ENCODE measurements at places on chromosomes 5 and 9.

- no peak for DNase-seq
These were observed 157.3 kb downstream of the CYLC2 start for GRCh38 chr9:103152473-103152872.

DNA sequence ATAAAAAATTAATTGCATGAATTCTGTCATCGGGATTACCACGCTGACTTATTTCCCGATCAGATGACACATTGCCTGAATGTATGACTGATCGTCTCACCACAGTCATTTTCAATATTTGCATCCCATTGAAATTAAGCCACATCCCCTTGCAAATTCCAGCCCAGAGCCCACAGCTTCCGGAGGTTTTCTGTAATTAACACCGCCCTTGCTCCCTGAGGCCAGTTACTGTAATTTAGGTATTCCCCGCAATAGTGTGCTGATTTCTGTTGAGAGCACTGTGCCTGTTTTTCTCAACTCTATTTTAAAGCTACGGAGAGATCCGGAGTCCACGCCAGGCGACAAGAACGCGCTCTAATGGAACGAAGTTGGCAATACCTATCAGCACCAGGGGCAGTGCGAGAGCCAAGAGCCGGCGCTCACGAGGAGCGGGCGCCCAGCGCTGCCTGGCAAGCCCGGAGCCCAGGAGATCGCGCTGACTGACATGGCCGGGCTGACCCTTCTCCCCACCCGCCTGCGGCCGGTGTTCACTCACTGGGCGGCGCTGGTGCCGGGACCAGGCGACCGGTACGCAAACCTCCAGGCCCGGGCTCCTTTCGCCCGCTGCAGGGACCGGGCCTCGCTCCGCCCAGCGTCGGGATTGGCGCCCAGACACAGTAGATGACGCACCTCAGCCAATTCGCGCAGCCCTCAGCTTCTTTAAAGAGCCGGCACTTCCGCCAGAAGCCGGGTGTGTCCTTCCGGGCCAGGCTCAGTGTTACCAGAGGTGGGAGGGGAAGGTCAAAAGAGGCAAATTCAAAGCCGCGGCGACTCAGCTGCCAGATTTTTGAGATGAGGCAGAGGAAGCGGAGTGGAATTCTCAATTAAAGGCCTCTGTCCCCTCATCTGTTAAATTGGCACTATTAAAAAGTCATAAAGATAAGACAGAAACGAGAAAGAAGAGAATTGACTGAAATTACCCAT is at the start of gene PLGRKT:
TSS of gene PLGRKT (minus strand) at position 672 of the 963 bp plus-strand sequence. CDS start 5,948 bp downstream, outside the sequence.
- peak; percentile 94 for DNase-seq

- DNase-seq, result no peak
These were observed 174.0 kb downstream of the HMHB1 start for GRCh38 chr5:143985832-143986515.

GRCh38 chr5:95799191-95799835 is 23.2 kb downstream of the GLRX start:
- no peak for DNase-seq

GRCh38 chr5:79846198-79846521 is 144.9 kb downstream of the MTX3 start:
- DNase-seq, result no peak

DNA sequence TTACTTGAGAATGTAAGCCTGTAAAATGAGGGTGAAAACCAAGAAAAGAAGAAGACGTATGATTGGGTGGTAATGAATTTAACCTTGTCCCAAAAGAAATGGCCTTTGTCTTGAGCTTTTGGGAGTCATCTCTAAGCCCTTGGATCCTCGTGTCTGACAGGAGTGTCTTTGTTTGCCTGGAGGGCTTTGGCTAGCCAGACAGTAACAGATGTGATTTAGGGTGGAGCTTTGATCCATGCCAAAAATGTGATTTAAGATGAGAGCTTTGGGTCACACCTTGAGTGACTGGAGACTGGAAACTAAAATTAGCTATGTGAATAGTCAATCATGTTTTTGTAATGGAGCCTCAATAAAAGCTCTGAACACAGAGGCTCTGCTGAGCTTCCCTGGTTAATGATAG is 25.9 kb upstream of the ZFAND5 start:
- DNase-seq, result no peak

GRCh38 chr5:138610918-138611677 is 35.9 kb upstream of the HSPA9 start:
- DNase-seq, result peak; percentile 77

GRCh38 chr9:101578378-101578777 is 16.4 kb downstream of the PPP3R2 start:
- no peak for DNase-seq

- no peak for DNase-seq
These were observed 127.9 kb downstream of the PALM2AKAP2 start for GRCh38 chr9:109907810-109908458.

- DNase-seq, result peak; percentile 40
These were observed 48.2 kb downstream of the DAB2IP start for GRCh38 chr9:121699571-121700164.

GRCh38 chr5:74579215-74579614 is 61.3 kb downstream of the ENC1 start:
- no peak for DNase-seq

DNA sequence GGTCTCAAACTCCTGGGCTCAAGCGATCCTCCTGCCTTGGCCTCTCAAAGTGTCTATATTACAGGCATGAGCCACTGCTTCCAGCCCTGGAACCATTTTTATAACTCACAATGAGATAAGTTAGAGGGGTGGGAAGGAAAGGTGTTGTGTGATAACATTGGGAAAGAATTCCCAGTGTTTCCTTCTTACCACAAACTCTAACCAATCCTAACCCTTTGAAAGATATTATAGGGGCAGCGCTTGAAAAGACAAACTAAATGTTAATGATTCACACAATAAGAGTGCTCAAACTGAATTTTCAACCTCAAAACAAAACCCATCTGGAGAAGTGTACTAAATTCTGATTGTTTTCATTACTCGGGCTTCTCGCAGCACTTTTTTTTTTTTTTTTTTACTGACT is 109.7 kb downstream of the TSSK1B start:
- DNase-seq, result no peak

- DNase-seq, result no peak
These were observed 6.1 kb upstream of the CSF2 start for GRCh38 chr5:132067451-132067850.

- no peak for DNase-seq
These were observed 75.9 kb downstream of the NFIB start for GRCh38 chr9:14238079-14238478.

GRCh38 chr9:91302831-91303230 is 58.9 kb downstream of the AUH start:
- DNase-seq, result no peak

DNA sequence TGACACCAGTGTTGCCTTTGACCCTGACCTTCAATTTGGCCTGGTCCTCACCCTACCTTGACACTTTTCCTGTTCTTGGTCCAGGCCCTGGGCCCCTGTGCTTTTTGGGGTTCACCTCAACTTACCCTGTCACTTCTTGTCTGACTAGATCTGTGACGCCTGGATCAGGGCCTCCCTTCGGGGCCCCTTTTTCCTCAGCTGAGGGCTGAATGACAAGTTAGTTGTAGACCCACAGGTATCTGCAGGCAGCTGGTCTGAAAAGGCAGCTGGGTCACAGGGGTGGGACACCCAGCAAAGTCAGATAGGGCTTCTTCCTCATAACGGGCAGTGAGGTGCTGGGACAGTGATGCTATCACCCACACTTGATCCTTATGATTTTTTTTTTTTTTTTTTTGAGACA is 10.0 kb upstream of the MYORG start:
- DNase-seq, result no peak

- no peak for DNase-seq
These were observed 12.8 kb downstream of the XRCC4 start for GRCh38 chr5:83090169-83090568.

- DNase-seq, result no peak
These were observed 143.7 kb upstream of the SMIM23 start for GRCh38 chr5:171641891-171642290.

GRCh38 chr5:153636670-153637451 is 146.4 kb downstream of the GRIA1 start:
- no peak for DNase-seq

DNA sequence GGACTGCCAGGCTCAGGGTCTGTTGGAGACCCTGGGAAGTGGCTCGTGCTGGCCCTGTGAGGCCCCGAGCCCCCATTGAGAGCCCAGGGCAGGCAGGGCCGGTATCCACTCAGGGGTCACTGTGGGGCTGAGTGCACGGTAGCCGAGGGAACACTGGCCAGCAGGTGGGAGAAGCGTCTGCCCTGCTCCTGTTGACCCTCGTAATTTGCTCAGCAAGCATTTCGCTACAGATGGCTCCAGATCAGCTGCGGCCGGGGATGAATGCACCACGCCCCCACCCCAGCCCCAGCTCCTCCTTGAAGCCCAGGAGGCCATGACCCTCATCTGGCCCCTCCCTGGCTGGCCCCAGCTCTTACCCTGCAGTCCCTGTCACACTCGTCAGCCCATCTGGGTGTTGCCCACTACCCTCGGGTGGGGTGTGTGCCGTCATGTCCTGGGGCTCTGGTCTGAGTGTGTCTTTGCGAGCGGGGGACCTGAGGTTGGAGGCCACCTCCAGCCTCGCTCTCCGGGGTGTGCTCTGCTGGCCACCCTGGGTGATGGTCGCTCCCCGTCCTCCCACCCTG is 6.1 kb upstream of the NRARP start:
- DNase-seq, result no peak

GRCh38 chr9:82882748-82883147 is 180.2 kb downstream of the RASEF start:
- no peak for DNase-seq

DNA sequence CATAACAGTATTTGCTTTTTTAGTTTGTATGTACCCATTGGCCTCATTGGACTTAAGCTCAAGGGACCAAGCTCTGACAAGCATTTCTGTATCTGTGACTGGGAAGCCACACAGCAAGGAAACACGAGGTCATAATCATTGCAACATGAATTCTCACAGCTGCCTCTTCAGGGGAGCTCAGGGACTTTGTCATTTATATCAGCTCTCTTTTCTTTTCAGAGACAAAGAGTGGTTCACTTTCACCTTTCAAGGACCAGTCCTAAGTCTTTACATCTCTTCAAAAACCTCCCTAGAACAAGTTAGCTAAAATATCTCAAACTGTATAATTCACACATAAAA is 58.6 kb downstream of the ADAMTS12 start:
- DNase-seq, result no peak

DNA sequence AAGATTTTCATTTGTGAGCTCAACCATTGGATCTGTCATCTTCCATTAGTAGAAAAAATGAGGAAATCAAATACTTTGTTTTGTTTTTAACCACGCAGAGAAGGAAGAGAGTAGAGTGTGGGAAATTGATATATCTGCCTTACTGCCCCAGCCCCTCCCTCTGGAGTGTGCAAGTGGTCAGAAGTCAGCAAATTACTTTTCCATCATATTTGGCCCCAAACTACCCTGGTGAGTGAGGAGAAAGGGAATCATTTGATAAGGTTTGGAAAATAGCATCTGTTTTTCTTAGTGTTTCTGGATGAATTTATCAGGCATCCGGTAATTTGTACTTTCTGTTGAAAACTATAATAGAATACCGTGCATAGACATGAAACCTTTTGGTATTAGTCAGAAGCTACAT is 327.4 kb downstream of the MARCHF11 start:
- no peak for DNase-seq

Data from lung (tissue), 17 donors.